Adrenal gland (tissue), 19 donors: ENCODE measurements at places on chromosomes 7 and 10.

DNA sequence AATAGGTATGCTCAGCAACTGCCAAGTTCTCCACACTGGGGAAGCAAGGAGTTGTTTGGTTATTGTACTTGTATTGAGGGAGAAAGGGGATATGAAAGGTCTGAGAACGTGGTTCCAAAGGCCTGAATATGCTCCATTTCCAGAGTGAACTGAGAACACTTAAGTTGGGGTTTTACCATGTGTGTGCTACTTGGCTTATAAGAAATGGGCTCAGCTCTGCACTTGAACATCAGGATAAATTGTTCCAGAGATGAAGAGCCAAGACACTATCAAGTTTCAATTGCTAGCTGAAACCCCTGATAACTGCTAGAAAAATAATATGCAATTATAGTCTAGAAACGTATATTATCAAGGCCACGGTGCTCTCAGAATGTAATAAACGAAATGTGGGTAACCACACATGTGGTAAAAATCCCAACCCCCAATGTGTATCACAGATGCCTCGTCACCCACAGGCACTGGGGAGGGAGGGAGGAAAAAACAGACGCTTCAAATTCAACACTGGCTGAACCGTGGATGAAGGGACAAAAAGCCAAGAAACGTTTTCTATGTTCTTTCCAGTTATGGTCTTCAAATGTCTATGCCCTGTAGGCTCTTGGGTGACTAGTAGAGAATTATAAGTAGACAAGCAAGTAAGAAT lies 16.3 kb downstream of the ELMO1 start:
- H3K4me1 ChIP-seq = no peaks in the 10 kb centered on the region
- H3K4me3 ChIP-seq = no peak overlapping the region
- H3K27me3 ChIP-seq = no peaks in the 10 kb centered on the region
- no peak for DNase-seq
- no peaks in the 10 kb centered on the region for H3K36me3 ChIP-seq

DNA sequence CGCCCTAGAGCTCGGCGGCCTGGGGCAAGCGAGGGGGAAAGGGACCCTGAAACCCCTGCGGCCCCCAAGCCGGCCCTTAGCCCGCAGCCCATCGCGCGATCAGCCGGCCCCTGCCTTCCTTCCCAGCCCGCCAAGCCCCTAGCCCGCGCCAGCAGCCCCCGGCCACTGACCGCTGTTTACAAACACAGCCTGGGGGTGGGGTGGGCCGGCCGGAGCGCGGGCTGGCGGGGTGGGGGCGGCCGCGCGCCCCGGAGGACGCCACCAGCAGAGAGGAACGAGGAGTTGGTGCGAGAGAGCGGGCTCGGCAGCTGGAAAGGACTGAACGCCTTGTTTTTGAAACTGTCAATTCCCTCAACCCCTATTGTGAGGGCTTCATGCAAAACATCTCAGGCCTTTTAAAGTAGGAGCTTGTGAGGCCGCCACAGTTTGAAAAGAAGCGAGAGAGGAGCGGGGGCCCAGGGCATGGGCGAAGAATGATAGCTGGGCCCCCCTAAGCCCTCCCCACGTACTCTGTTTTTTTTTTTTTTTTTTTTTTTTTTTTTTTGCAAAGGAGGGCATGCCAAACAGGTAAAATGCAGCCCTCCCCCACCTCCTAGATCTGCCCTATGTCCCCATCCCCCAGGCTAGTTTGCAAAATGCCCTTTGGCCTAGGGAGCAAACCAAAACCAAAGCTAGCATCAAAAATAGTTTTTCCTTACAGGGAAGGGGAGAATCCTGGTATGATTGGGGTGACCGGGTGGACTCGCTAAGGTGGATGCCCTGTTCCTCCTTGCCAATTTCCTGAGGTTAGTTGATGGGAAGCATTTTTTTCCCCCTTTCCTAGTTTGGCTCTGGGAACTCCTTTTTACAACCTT lies 15.0 kb downstream of the SKIDA1 start:
- no peak for DNase-seq
- no peak overlapping the region for H3K27ac ChIP-seq
- no peaks in the 10 kb centered on the region for H3K4me1 ChIP-seq
- H3K27me3 ChIP-seq = no peaks in the 10 kb centered on the region

GRCh38 chr10:120646738-120647456 lies 189.9 kb downstream of the PLPP4 start:
- H3K4me1 ChIP-seq = no peaks in the 10 kb centered on the region
- H3K4me3 ChIP-seq = no peak overlapping the region
- DNase-seq = no peak
- H3K27ac ChIP-seq = no peak overlapping the region
- no peaks in the 10 kb centered on the region for H3K36me3 ChIP-seq
- H3K27me3 ChIP-seq = no peaks in the 10 kb centered on the region

- H3K36me3 ChIP-seq = no peaks in the 10 kb centered on the region
- no peak for DNase-seq
- peaks cover 65% of the 10 kb centered on the region for H3K4me1 ChIP-seq
- no peak overlapping the region for H3K4me3 ChIP-seq
- peak overlapping the region; percentile 87 for H3K27ac ChIP-seq
Measured at GRCh38 chr7:47452715-47453092, 129.2 kb downstream of the TNS3 start.

DNA sequence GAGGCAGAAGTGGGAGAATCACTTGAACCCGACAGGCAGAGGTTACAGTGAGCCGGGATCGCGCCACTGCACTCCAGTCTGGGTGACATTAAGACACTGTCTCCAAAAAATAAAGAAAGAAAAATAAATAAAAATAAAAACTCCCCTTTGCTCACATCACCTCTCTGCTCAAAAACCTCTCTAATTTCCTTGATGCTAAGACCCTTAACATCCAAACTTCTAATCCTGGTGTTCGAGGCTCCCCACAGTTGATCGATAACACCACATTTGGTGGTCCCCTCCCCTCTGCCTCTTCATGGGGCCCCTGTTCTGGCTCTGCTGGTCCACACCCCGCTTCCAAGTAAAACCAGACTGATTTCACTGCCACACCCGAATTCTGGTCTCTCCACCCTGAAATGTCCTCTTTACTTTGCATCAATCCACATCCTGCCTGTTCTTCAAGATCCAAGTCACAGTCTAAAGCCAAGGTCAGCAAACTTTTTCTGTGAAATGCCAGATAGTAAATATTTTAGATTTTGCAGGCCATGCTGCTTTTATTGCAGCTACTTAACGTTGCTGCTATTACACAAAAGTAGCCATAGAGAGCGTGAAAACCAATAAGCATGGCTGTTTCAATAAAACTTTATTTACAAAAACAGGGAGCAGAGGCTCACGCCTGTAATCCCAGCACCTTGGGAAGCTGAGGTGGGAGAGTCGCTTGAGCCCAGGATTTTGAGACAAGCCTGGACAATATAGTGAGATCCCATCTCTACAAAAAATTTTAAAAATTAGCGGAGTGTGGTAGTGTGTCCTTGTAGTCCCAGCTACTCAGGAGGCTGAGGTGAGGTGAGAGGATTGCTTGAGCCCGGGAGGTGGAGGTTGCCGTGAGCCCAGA lies 11.8 kb downstream of the MOSPD3 start:
- no peaks in the 10 kb centered on the region for H3K36me3 ChIP-seq
- H3K4me3 ChIP-seq = no peak overlapping the region
- DNase-seq = no peak
- peaks cover 5% of the 10 kb centered on the region for H3K4me1 ChIP-seq
- H3K27ac ChIP-seq = no peak overlapping the region

- peak overlapping the region; percentile 56 for H3K27ac ChIP-seq
- no peak overlapping the region for H3K4me3 ChIP-seq
- no peaks in the 10 kb centered on the region for H3K36me3 ChIP-seq
- DNase-seq = peak; percentile 52
- peaks cover 39% of the 10 kb centered on the region for H3K4me1 ChIP-seq
Measured at GRCh38 chr7:17405786-17406185, 107.3 kb downstream of the AHR start.

DNA sequence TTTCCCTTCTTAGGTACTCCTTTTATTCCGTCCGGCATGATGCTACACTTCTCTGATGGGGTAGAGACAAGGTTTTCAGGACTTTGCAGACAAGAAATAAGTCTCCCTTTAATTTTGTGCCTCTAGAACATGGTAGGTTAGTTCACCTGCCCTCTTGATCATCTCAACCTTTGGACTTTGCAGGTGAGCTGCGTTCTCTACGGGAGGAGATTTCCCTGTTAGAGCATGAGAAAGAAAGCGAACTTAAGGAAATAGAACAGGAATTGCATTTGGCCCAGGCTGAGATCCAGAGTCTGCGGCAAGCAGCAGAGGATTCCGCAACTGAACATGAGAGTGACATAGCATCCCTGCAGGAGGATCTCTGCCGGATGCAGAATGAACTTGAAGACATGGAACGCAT lies 9.2 kb downstream of the CCDC136 start:
- H3K27me3 ChIP-seq = no peaks in the 10 kb centered on the region
- no peaks in the 10 kb centered on the region for H3K36me3 ChIP-seq
- DNase-seq = no peak
- no peaks in the 10 kb centered on the region for H3K4me1 ChIP-seq
- H3K27ac ChIP-seq = no peak overlapping the region
- H3K4me3 ChIP-seq = no peak overlapping the region

GRCh38 chr7:31126976-31127375 lies 74.9 kb downstream of the ADCYAP1R1 start:
- H3K36me3 ChIP-seq = no peaks in the 10 kb centered on the region
- no peak overlapping the region for H3K27ac ChIP-seq
- H3K4me3 ChIP-seq = no peak overlapping the region
- H3K4me1 ChIP-seq = peaks cover 13% of the 10 kb centered on the region
- H3K27me3 ChIP-seq = no peaks in the 10 kb centered on the region

DNA sequence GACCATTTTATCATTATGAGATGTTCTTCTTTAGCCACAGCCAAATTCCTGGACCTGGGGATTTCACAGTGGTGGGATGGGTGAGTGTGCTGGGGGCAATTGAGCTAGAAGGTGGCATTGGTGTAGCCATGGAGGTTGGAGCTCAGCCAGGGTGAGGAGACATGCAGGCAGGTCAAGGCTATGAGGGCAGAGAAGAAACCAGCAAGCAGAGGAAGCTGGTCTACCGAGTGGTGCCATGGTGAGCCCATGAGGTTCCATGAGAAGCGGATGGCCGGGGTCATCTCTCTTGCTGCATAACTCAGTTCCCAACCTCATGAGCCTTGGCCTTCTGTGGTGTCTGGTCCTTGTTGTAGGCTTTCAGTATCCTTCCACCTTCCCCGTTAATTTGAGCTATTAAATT lies 91.4 kb downstream of the CARD11 start:
- no peak overlapping the region for H3K4me3 ChIP-seq
- no peak for DNase-seq
- no peak overlapping the region for H3K27ac ChIP-seq
- H3K4me1 ChIP-seq = peaks cover 4% of the 10 kb centered on the region
- H3K36me3 ChIP-seq = no peaks in the 10 kb centered on the region

DNA sequence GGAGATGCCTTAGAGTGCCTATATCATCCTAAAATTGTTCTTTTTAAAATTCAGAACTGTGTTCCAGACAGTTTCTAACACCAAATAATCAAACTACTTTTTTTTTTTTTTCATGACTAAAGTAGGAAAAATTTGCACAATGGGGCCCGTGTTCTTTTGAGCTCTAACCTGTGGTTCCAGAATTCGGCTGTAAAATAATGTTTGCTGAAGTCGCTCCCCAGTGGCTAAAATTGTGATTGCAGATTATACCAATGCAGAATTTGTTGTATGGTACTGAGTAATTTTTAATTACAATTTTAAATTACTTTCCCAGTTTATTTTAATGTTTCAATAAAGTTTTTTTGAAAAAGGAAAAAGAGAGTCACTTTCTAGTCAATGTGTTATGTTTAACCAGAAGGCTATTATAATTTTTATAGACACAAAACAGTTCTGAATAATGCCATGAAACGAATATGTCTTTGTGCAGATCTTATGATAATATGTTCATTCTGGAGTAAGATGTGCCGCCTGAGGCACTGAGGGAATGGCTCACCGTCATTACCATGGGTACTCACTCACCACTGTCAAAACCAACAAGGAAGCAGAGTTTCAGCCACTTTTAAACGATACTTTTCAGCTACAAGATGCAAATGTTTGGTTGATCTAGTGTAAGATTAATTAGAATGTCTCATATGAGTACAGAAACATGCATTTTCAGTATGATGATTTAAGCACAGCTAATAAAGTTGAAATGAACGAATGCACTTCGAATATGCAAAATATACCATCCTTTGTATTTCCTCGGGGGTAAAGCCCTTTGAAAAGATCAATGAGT lies 173.6 kb downstream of the PRKCQ start:
- no peak overlapping the region for H3K4me3 ChIP-seq
- no peaks in the 10 kb centered on the region for H3K36me3 ChIP-seq
- DNase-seq = no peak
- H3K27ac ChIP-seq = no peak overlapping the region
- H3K4me1 ChIP-seq = peaks cover 16% of the 10 kb centered on the region

- no peak overlapping the region for H3K27ac ChIP-seq
- no peaks in the 10 kb centered on the region for H3K36me3 ChIP-seq
- no peak overlapping the region for H3K4me3 ChIP-seq
- H3K4me1 ChIP-seq = no peaks in the 10 kb centered on the region
- no peak for DNase-seq
Measured at GRCh38 chr7:85708221-85708620, 521.4 kb upstream of the SEMA3D start.

DNA sequence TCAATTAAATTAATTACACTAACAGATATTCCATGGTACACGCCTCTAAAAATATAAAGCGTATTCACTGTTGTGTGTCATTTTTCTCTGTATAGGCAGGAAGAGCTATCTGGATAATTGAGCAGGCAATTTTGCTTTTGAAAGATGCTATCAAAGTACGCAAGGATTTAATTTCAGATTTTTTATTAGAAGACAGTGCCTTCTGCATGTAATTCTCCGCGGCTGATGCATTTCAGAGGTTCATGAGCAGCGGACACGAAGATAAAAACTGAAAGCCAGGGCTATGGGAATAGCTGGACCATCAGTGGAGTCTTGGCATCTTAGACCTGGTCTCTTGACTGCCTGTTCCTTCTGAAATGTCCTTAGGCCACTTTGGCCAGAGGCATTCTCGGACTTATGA lies 35.7 kb upstream of the SDK1 start:
- DNase-seq = no peak
- no peaks in the 10 kb centered on the region for H3K4me1 ChIP-seq
- no peaks in the 10 kb centered on the region for H3K27me3 ChIP-seq
- H3K4me3 ChIP-seq = no peak overlapping the region
